ENCODE measurements at places on chromosomes 6 and 20. TPM values are rescaled to one million over a fixed set of nuclear protein-coding genes. Genes with fewer than 3 reads are reported as not detected.

ADGRF5 gene
- total RNA-seq, result not detected

DUSP15 gene
- total RNA-seq, result 23.6 TPM

OXT gene
- total RNA-seq, result not detected

DYNLT2 gene
- 1.9 TPM for total RNA-seq

MYH7B gene
- 30.2 TPM for total RNA-seq

STMND1 gene
- total RNA-seq, result not detected

TOX2 gene
- total RNA-seq, result not detected

BPI gene
- not detected for total RNA-seq

BPIFB1 gene
- total RNA-seq, result not detected

GHRH gene
- 0.63 TPM for total RNA-seq

SRSF12 gene
- total RNA-seq, result 5.1 TPM

CCM2L gene
- total RNA-seq, result 0.69 TPM

GRCh38 chr6:121160276-121160675 is 174.0 kb downstream of the TBC1D32 start:
- H3K27ac ChIP-seq, result no peak overlapping the region
- no peaks in the 10 kb centered on the region for H3K27me3 ChIP-seq
- no peak for DNase-seq
- H3K4me3 ChIP-seq, result no peak overlapping the region
- no peaks in the 10 kb centered on the region for H3K36me3 ChIP-seq

GRCh38 chr6:148530394-148530953 is 187.8 kb downstream of the SASH1 start:
- H3K27me3 ChIP-seq, result no peaks in the 10 kb centered on the region
- no peak overlapping the region for H3K4me3 ChIP-seq
- H3K36me3 ChIP-seq, result no peaks in the 10 kb centered on the region
- peaks cover 20% of the 10 kb centered on the region for H3K4me1 ChIP-seq
- DNase-seq, result peak; percentile 37
- H3K27ac ChIP-seq, result no peak overlapping the region

DNA sequence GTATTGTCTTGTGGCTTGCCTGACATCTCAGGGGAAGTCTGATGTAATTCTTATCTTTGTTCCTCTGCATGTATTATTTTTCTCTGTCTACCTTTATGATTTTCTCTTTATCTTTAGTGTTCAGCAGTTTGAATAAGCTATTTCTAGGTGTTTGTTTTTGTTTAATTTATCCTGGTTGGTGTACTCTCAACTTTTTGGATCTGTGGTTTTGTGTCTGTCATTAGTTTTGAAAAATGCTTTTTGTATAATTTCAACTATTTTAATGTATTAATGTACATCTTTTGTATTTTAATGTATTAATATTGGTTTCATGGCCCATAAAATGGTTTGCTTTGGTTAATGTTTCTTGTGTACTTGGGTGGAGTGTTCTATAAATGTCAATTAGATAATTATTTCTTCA is 15.9 kb upstream of the APCDD1L start:
- H3K4me1 ChIP-seq, result no peaks in the 10 kb centered on the region
- no peaks in the 10 kb centered on the region for H3K27me3 ChIP-seq
- H3K4me3 ChIP-seq, result no peak overlapping the region
- DNase-seq, result no peak

DNA sequence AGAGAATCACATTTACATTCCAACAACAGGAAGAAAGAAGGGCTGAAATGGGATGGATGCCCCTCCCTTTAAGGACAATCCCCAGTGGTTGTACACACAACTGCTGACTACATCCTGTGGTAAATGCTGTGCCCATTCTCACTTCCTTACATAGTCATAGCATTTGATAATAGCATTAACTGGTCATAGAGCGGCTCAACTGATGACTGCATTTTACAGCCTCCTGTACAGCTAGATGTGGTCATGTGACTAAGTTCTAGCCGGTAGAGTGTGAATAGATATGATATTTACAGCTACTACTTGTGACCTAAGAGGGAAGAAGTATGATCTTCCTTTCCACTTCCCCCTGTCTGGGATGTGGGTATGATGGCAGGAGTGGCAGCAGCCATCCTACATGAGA is 24.7 kb downstream of the KCNK17 start:
- H3K4me1 ChIP-seq, result no peaks in the 10 kb centered on the region
- H3K27me3 ChIP-seq, result no peaks in the 10 kb centered on the region
- no peak for DNase-seq
- H3K36me3 ChIP-seq, result no peaks in the 10 kb centered on the region

DNA sequence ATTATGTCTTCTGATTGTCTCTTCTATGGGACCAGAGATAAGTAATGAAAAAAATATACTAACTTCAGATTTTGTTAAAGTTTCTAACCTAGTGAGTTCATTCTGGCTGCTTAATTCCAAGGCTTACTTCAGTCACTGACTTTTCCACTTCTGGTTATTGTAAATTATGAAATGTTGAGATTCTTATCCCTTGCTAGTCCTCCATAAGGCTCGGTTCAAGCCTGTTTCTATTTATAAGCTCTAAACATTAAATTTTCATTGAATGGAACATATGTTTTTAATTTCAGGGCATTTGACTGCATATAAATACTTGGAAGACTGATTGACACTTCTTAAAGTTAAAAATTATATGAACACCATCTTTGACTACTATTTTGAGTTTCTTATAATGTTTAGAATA is 23.6 kb upstream of the NKAIN2 start:
- H3K27me3 ChIP-seq, result no peaks in the 10 kb centered on the region
- H3K36me3 ChIP-seq, result no peaks in the 10 kb centered on the region
- DNase-seq, result no peak
- no peaks in the 10 kb centered on the region for H3K4me1 ChIP-seq
- H3K27ac ChIP-seq, result no peak overlapping the region

DNA sequence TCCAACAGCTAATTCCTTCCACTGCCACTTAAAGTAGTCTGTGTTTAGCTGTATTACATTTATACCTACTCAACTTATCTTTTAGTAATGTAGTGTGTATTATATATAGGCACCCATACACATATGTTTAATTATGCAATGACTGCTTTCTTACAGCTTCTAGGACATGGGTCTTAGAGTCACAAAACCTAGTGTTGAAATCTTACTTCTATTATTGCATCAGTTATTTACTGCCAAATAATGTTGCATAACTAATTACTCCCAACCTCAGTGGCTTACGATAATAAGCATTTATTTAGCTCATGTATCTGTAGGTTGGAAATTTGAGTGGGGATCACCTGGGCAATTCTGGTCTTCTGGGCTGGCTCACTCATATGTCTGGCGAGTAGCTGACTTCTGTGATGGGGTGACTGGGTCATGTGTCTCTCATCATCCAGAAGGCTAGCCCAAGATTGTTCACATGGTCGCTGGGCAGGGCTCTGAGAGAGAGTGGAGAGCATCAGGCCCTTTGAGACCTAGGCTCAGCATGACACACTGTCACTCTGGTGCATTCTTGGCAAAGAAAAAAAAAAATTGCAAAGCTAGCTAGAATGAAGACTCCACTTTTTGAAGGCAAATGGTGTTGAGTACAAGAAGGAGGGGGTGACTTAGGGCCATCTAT is 187.0 kb downstream of the PLCB1 start:
- H3K27me3 ChIP-seq, result no peaks in the 10 kb centered on the region
- no peaks in the 10 kb centered on the region for H3K36me3 ChIP-seq
- peaks cover 12% of the 10 kb centered on the region for H3K4me1 ChIP-seq
- DNase-seq, result no peak
- no peak overlapping the region for H3K4me3 ChIP-seq

DNA sequence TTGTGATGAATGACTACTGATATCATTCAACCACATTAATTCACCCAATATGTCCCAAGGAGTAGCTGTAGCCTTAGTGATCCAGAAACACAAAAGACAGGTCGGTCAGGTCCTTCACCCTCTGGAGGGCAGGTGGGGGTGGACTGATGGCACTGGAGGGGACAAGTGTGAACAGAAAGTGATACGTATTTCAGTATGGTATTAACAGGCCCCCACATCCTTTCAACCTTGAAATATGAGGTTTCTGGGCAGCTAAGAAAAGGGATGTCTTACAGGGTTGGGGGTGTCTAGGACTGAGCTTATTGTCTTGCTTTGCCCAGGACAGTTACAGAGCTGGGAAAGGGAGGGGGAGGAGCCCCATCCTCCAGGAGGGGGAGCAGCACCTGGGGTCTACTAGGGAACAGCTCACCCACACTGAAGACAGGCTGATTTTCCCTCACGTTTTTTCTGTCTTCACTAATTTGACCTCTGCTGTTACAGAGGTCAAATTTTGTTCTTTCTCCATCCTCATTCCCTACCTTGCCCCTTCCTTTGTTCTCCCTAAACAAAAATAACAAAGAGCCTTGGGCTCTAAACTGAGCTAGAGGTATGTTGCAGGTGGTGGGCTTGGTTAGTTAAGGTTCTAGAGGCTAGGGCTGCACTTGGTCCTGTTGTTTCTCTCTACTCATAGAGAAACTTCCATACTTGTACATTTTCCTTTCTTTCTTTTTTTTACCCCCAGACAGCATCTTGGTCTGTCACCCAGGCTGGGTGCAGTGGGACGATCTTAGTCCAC is 38.0 kb upstream of the EEF1A1 start:
- DNase-seq, result no peak
- no peak overlapping the region for H3K27ac ChIP-seq
- H3K27me3 ChIP-seq, result no peaks in the 10 kb centered on the region
- H3K36me3 ChIP-seq, result no peaks in the 10 kb centered on the region
- peaks cover 3% of the 10 kb centered on the region for H3K4me1 ChIP-seq

- H3K27ac ChIP-seq, result no peak overlapping the region
- no peak overlapping the region for H3K4me3 ChIP-seq
- H3K27me3 ChIP-seq, result no peaks in the 10 kb centered on the region
- DNase-seq, result peak; percentile 50
- peaks cover 21% of the 10 kb centered on the region for H3K4me1 ChIP-seq
Measured at GRCh38 chr6:156809034-156809433, 31.9 kb downstream of the ARID1B start.

- no peak overlapping the region for H3K4me3 ChIP-seq
- no peaks in the 10 kb centered on the region for H3K36me3 ChIP-seq
- H3K27ac ChIP-seq, result no peak overlapping the region
Measured at GRCh38 chr6:159718634-159719033, 8.7 kb upstream of the WTAP start.

- H3K4me3 ChIP-seq, result no peak overlapping the region
- no peaks in the 10 kb centered on the region for H3K4me1 ChIP-seq
- no peak overlapping the region for H3K27ac ChIP-seq
- DNase-seq, result no peak
- H3K36me3 ChIP-seq, result no peaks in the 10 kb centered on the region
Measured at GRCh38 chr6:74567281-74567922, 638.5 kb downstream of the COL12A1 start.

DNA sequence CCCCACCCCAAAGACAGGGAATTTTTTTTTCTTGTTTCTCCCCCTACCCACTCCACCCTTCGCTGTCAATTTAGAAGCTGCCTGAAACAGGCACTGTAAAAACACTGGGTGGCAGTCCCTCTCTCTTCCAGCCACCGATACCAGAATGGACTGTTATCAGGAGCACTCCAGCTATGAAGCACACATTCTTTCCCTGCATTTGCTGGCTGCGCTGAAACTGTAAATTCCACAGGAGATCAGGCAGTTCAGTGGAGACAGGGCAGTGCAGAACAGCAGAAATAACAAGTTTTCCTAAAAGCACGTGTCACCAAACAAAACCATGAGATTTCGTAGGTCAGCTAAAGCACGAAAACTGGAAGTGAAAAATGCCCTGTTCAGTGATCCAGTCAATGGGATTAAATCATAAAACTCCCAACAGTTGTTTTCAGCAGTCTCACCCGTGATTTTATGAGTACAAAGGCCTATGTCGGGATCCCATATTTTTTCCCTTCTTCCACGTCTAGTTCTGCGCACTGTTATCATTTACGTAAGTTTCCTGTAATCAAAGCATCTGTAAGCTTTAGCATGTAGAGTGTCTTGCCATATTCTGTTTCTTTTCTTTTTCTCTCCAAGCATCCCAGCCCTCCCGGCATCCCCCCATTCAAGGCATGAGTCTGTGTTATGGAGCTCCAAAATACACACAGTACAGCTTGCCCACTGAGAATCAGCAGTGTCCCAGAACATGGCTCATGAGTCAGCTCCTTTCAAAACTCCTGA is 359.9 kb upstream of the EPHA7 start:
- DNase-seq, result peak; percentile 84
- H3K27me3 ChIP-seq, result no peaks in the 10 kb centered on the region
- no peaks in the 10 kb centered on the region for H3K36me3 ChIP-seq
- no peak overlapping the region for H3K4me3 ChIP-seq
- peak overlapping the region; percentile 75 for H3K27ac ChIP-seq
- peaks cover 7% of the 10 kb centered on the region for H3K4me1 ChIP-seq

DNA sequence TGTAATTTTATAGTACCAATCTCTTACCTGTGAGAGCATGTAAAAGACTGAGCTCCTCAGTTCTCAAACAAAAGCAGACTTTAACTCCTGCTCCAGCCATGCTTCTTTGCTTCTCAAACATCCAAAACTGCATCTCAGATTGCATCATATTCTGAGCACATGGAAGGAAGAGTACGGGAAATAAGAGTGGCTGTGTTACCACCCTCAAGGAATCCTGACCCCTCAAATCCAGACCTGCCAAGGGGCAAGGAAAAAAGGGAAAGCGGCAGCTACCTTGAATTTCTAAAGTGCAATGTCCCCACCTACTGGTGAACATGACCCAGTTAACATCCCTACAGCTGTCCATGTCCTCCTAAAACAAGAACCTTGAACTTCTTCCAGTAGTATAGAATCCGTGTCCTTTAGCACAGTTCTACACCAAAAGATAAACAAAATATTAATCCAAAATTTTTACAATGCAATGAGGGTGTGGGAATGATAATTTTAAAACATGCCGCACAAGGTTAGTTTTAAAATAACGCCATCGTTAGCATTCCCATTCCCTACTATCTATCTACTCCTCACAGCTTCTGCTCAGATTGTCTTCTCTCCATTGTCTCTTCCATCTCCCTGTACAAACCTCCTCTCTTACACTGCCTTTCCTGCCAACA is 34.1 kb upstream of the HLA-DQB1 start:
- DNase-seq, result peak; percentile 75
- H3K36me3 ChIP-seq, result no peaks in the 10 kb centered on the region

DNA sequence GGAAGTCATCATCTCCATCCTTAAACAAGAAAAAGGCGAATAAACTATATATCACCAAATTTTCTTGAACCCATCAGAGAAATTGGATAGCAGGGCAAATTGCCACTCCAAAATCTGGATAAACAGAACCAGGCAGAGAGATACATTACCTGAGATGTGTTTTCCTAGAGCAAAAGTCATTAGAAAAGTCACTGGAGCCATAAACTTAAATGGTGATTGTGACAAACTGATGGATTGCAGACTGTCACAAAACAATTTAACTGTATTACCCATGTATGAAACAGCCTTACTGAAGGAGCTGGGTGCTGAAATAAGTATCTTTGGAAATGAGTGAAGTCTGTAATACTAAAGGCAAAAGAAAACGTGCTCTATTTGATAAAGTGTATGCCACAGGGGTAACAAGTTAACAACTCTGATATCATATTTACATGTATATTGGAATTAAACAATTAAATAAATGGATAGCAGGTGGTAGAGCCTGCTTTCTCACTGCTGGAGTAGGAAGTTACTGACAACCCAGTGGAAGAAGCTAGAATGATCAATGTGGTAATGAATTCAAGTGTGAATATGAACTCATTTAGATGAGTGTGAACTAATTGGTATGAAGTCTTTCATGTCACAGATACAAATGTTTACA is 186.9 kb downstream of the LMBRD1 start:
- no peaks in the 10 kb centered on the region for H3K36me3 ChIP-seq
- H3K4me1 ChIP-seq, result no peaks in the 10 kb centered on the region

- no peak within 1 kb of the TSS for H3K27ac ChIP-seq
- no peak for DNase-seq
- no peaks in the 10 kb centered on the region for H3K4me1 ChIP-seq
- H3K27me3 ChIP-seq, result no peaks in the 10 kb centered on the region
- H3K4me3 ChIP-seq, result no peak within 1 kb of the TSS
Measured at GRCh38 chr6:63319939-63320338, at the start of gene LGSN. TSS of gene LGSN (minus strand) at chr6:63319983. CDS start at chr6:63319943, 40 bp downstream.

- H3K27ac ChIP-seq, result no peak overlapping the region
- no peak overlapping the region for H3K4me3 ChIP-seq
- no peak for DNase-seq
- H3K4me1 ChIP-seq, result no peaks in the 10 kb centered on the region
- no peaks in the 10 kb centered on the region for H3K36me3 ChIP-seq
Measured at GRCh38 chr6:48743738-48744137, 632.7 kb upstream of the PTCHD4 start.

All from cardiac muscle cell (in vitro differentiated cells and primary cell).